ENCODE measurements at places on chromosomes 12 and 14.

DNA sequence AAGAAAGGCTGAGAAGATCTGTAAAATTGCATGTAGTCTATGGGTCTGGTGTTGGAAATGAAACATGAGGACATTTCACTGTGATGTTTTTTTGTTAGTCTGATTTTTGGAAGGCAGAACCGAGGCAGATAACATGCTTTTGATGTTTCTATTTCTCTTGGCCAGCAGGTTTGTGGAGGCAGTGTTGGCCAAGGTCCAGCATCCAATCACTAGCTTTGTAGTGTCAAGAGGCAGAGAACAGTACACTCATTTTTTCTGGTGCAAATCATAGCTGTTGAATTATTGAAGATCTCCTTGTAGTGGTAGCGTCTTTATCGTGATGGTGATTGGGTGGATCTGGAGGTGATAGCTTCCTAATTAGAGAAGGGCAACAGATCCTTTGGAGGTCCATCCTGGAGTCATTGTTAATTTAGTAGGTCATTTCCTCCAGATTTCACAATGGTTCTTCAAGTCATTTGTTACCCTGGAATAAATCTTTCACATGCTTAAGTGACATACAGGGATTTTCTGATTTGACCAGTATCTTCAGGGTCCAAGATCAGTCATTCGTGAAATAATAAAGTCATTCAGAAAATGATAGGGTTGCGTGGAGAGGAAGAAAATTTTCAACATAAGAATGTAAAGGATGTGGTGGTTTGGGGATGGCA is 252.4 kb upstream of the CPNE8 start:
- no peak for DNase-seq
- no peak overlapping the region for H3K27ac ChIP-seq
- no peak overlapping the region for H3K4me3 ChIP-seq
- no peaks in the 10 kb centered on the region for H3K36me3 ChIP-seq
- H3K27me3 ChIP-seq = no peaks in the 10 kb centered on the region

DNA sequence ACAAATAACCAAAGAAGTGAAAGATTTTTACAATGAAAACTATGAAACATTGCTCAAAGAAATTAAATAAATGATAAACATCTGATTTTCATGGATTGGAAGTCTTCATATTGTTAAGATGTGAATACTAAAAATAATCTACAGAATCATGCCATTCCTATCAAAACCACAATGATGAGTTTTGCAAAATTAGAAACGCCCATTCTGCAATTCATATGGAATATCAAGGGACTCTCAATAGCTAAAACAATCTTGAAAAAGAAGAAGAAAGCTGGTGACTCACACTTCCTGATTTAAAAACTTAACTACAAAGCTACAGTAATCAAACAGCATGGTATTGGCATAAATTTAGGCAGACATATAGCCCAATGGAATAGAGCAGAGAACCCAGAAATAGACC is 40.2 kb upstream of the CCT2 start:
- H3K4me3 ChIP-seq = no peak overlapping the region
- H3K36me3 ChIP-seq = peaks cover 3% of the 10 kb centered on the region
- no peak overlapping the region for H3K27ac ChIP-seq

- H3K36me3 ChIP-seq = no peaks in the 10 kb centered on the region
- no peaks in the 10 kb centered on the region for H3K27me3 ChIP-seq
- no peak for DNase-seq
- H3K4me3 ChIP-seq = no peak overlapping the region
- no peak overlapping the region for H3K27ac ChIP-seq
- no peaks in the 10 kb centered on the region for H3K4me1 ChIP-seq
Observed at GRCh38 chr12:16473610-16474326, 126.3 kb downstream of the MGST1 start.

DNA sequence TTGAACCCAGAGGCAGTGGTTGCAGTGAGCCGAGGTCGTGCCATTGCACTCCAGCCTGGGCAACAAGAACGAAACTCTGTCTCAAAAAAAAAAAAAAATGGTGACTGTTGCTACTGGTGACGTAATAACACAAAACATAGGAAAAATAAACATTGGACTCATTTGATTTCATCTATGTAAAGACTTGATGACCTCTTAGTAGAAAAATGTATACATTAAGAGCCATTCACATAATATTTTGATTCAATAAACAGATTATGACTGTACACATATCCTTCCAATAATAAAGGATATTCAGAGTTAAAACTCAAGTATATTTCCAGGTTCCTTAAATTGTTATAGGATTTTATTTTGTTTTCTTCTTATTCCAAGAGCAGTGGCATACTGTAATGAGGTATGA is 65.7 kb upstream of the AEBP2 start:
- H3K36me3 ChIP-seq = no peaks in the 10 kb centered on the region
- no peak overlapping the region for H3K27ac ChIP-seq
- no peak for DNase-seq
- no peaks in the 10 kb centered on the region for H3K27me3 ChIP-seq

GRCh38 chr12:95117178-95117599 is 43.8 kb upstream of the NR2C1 start:
- H3K36me3 ChIP-seq = no peaks in the 10 kb centered on the region
- H3K4me3 ChIP-seq = no peak overlapping the region
- no peaks in the 10 kb centered on the region for H3K4me1 ChIP-seq
- DNase-seq = peak; percentile 69
- H3K27ac ChIP-seq = no peak overlapping the region

GRCh38 chr12:19190292-19191031 is 60.9 kb downstream of the PLEKHA5 start:
- H3K4me3 ChIP-seq = no peak overlapping the region
- no peaks in the 10 kb centered on the region for H3K27me3 ChIP-seq
- H3K27ac ChIP-seq = no peak overlapping the region
- H3K4me1 ChIP-seq = no peaks in the 10 kb centered on the region
- no peaks in the 10 kb centered on the region for H3K36me3 ChIP-seq

DNA sequence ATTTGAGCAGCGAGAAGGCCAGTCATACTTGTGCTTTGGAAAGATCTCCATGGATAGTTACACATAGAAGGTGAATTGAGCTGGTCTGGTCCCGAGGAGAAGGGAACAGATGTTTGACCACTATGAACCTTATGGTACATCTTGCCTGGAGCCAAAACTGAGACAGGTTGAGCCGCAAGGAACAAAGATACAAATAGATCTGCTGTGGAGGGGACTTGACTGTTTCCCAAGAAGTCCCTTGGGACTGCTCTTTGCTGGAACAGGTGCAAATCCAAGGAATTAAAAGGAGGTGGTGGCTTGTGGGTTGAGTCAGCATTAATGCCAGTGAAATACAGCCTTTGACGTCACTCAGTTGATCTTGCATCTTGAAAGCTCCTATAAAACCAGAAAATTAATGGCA is 68.8 kb upstream of the PRIMA1 start:
- no peak overlapping the region for H3K27ac ChIP-seq
- H3K27me3 ChIP-seq = no peaks in the 10 kb centered on the region
- no peaks in the 10 kb centered on the region for H3K4me1 ChIP-seq
- no peak overlapping the region for H3K4me3 ChIP-seq

DNA sequence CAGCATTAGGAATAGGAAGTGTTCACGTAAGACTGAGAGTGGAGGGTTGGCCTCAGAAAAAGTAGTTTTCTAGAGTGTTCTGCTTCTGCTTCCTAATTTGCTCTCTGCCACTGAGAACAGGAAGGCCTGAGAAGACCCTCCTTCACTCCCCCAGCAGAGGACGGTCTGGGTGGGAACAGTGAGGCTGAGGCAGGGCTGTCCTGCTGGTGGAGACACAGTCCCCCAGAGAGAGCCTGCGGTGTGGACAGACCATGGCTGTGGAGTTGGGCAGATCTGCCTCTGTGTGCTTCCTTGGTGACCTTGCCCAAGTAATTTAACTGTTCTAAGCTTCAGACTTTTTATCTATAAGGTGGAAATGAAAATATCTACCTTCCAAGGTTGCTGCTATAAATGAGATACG is 182.3 kb downstream of the DACT1 start:
- H3K4me1 ChIP-seq = no peaks in the 10 kb centered on the region
- H3K27me3 ChIP-seq = no peaks in the 10 kb centered on the region
- H3K4me3 ChIP-seq = no peak overlapping the region

DNA sequence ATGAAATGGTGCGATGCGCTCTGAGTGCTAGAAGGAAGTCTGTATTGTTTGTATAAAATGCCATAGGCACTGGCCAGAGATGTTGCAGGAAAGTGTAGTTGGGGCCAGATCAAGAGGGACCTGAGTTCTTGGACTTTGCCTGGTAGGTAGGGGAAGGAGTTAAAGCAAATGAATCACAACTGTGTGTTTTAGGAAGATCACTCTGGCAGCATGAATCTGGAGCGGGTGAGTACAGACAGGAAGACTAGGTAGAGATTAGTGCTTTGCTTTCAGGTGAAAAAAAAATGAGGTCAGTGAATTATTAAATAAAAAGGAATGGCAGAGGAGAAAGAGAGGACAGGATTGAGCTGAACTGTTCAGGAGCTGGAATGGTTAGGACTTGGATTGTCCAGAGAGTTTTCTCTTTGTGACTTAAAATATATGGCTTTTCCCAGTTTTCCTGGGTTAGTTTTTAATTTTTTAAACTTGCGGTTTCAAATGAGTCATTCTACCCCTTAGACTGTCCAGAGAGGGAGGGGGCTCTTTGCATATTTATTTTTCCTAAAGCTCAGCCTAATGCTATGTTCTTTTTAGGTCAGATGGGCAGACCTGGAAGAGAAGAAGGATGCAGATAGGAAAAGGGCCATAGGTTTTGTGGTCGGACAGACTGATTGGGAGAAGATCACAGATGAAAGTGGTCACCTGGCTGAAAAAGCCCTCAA is 41.1 kb downstream of the PROX2 start:
- DNase-seq = no peak
- H3K27ac ChIP-seq = peak overlapping the region; percentile 72
- no peaks in the 10 kb centered on the region for H3K27me3 ChIP-seq
- peaks cover 30% of the 10 kb centered on the region for H3K4me1 ChIP-seq
- no peak overlapping the region for H3K4me3 ChIP-seq
- peaks cover 17% of the 10 kb centered on the region for H3K36me3 ChIP-seq

DNA sequence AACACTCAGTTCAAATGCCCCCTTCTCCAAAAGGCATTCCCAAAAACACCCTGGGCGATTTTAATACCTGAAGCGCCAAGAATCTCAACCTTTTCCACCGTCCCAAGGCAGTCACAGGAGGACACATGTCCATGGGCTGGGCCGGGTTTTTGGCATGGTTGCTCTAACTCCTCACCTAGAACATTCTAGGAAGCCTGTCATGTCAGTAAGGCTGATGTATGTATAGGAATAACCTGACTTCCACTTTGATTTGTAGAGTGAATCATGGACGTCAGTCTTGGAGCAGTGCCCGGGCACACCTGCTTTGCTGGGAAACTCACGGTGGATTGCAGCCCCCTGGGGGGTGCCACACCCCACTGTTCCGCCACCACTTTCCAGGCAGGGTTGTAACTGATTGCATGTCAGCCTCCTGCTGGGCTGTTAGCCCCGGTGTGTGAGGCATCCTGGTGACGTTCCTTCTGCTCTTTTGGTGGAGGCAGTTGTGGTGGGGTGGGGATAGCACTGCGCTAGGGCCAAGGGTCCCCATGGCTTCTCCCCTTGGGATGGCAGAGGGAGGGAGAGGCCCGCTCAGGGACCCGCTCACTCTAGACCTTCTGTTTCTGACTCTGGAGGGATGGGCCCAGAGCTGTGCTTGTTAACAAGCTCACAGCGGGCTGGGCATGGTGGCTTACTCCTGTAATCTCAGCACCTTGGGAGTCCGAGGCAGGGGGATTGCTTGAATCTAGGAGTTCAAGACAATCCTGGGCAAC is 35.2 kb upstream of the FAM181A start:
- no peaks in the 10 kb centered on the region for H3K36me3 ChIP-seq
- no peak for DNase-seq
- no peaks in the 10 kb centered on the region for H3K4me1 ChIP-seq
- no peaks in the 10 kb centered on the region for H3K27me3 ChIP-seq

DNA sequence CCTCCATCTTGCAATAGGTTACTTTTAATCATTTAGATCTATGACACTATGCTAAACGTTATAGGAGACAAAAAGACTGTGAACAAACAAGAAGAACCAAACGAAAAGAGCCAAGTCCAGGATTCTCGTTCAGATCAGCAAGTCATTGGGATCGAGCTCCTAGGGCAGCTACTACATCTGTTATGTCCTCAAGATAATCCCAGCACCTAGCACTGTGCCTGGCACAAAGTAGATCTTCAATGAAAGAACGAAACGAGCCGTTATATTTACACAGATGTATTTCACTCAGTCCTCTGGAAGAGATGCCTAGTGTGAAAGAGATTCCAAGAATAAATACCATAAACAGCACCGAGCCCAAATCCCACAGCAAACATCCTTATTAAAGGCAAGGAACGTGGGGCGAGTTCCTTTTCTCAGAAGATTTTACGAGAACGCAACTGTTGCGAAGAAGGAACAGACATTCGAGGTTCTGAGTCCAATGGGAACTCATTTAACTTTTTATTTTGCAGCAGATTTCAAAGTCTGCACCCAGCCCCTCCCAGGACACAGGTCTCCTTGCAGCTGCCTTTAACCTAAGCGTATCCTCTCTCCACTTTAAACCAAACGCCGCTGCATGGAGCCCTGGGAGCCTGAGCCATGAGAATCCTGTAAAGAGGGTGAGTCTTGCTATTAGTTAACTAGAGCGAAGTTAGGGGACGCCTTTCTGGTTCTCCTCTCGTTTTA is 544 bp upstream of the TDP1 start:
- H3K4me3 ChIP-seq = peak overlapping the region; percentile 72
- no peaks in the 10 kb centered on the region for H3K27me3 ChIP-seq
- no peaks in the 10 kb centered on the region for H3K36me3 ChIP-seq
- peaks cover 30% of the 10 kb centered on the region for H3K4me1 ChIP-seq
- H3K27ac ChIP-seq = peak overlapping the region; percentile 94

- no peak overlapping the region for H3K27ac ChIP-seq
- DNase-seq = no peak
- H3K4me1 ChIP-seq = no peaks in the 10 kb centered on the region
- H3K27me3 ChIP-seq = no peaks in the 10 kb centered on the region
Observed at GRCh38 chr14:32826404-32827082, 112.1 kb upstream of the NPAS3 start.

- no peaks in the 10 kb centered on the region for H3K27me3 ChIP-seq
- H3K4me1 ChIP-seq = no peaks in the 10 kb centered on the region
- H3K4me3 ChIP-seq = no peak overlapping the region
Observed at GRCh38 chr14:32675433-32675832, 263.2 kb upstream of the NPAS3 start.

DNA sequence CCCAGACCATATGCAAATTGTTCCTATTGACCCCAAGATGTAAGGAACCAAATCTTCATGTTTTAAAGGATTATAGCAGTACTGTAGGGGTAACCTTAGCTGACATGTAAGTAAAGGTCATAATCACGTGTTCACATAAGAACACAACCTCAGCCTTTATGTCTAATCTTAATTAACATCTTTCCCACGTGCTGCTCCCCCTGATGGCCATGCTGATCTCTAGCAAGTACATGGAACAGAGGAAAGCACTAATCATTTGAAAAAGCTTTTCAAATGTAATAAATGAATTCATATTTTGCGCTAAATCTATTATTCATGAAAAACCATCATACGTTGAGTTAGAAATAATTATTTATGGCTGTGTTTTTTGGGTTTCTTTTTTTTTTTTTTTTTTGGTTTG is 30.5 kb upstream of the ITPR2 start:
- H3K27ac ChIP-seq = no peak overlapping the region
- H3K27me3 ChIP-seq = no peaks in the 10 kb centered on the region
- no peak overlapping the region for H3K4me3 ChIP-seq
- no peaks in the 10 kb centered on the region for H3K36me3 ChIP-seq
- no peak for DNase-seq

- H3K36me3 ChIP-seq = no peaks in the 10 kb centered on the region
- no peak for DNase-seq
- H3K27me3 ChIP-seq = no peaks in the 10 kb centered on the region
Observed at GRCh38 chr12:1130164-1130563, 139.1 kb downstream of the ERC1 start.

- no peak overlapping the region for H3K4me3 ChIP-seq
- no peak for DNase-seq
- no peaks in the 10 kb centered on the region for H3K4me1 ChIP-seq
- H3K27ac ChIP-seq = no peak overlapping the region
- no peaks in the 10 kb centered on the region for H3K27me3 ChIP-seq
Observed at GRCh38 chr14:101177301-101177971, 273.9 kb upstream of the RTL1 start.

- no peaks in the 10 kb centered on the region for H3K27me3 ChIP-seq
- no peak overlapping the region for H3K27ac ChIP-seq
- H3K4me3 ChIP-seq = peak overlapping the region; percentile 23
Observed at GRCh38 chr12:89245090-89245489, 107.2 kb downstream of the DUSP6 start.
